ENCODE measurements at places on chromosomes 4 and X. TPM values are rescaled to one million over a fixed set of nuclear protein-coding genes. Genes with fewer than 3 reads are reported as not detected.

HSD17B13 gene
- 0.08 TPM for total RNA-seq

DNA sequence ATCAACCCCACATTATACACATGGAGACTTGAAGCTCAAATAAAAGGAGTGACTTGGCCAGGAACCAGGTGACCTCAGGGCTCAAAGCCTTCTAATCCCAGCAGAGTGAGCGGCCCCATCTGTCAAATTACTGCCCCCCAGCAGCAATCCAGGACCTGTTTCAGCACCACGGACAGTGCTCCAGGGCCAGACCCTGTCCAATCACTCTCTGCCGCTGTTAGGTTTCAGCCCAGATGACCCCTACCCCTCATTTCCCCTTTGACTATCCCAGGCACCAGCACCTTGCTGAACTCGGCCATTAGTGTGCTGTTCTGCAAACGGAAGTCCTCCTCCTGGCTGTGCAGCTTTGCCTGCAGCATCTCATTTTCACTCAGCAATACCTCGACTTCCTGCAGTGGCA lies 5.1 kb downstream of the GRIPAP1 start:
- H3K4me3 ChIP-seq, result no peak overlapping the region
- no peaks in the 10 kb centered on the region for H3K27me3 ChIP-seq
- no peak overlapping the region for H3K27ac ChIP-seq
- H3K36me3 ChIP-seq, result peaks cover 23% of the 10 kb centered on the region
- no peak for DNase-seq

DNA sequence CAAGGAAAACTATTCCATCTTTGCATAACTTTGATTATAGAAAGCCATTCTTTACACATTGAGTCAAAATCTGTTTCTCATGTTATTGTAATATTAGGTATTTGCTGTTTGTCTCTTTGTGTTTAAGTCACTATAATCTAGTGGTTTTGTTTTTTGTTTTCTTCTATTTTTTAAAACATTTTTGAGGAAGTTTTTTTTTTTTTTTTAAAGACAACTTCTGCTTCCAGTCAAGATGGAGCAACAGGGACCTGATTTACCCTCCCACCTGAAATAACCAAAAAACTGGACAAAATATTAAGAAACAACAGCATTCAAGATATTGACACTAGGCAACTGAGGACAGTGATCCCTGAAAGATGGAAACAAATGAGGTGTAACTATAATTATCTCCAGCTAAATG lies 18.4 kb upstream of the NSUN7 start:
- H3K36me3 ChIP-seq, result no peaks in the 10 kb centered on the region
- H3K4me3 ChIP-seq, result no peak overlapping the region
- DNase-seq, result no peak
- peak overlapping the region; percentile 50 for H3K27ac ChIP-seq
- peaks cover 9% of the 10 kb centered on the region for H3K4me1 ChIP-seq

DNA sequence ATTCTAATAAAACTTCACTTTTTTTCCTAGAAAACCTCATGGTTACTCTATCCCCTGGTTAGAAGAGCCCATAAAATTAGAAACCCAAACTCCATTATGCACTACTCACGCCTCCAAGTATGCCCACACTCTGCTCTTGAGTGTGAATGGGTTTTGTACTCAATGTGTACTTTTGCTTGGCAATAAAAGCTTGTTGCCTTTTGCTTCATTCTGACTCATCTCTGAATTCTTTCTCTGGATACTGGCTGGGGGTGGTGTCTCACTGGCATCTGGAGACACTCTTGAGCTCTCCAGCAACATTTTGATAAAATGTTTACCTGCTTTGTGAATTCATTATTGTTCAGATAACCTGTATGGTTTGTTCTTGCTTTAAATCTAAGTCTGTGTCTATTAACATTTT lies 963.3 kb downstream of the TRAM1L1 start:
- no peak overlapping the region for H3K4me3 ChIP-seq
- H3K36me3 ChIP-seq, result no peaks in the 10 kb centered on the region
- H3K4me1 ChIP-seq, result no peaks in the 10 kb centered on the region
- no peak for DNase-seq
- no peak overlapping the region for H3K27ac ChIP-seq

DNA sequence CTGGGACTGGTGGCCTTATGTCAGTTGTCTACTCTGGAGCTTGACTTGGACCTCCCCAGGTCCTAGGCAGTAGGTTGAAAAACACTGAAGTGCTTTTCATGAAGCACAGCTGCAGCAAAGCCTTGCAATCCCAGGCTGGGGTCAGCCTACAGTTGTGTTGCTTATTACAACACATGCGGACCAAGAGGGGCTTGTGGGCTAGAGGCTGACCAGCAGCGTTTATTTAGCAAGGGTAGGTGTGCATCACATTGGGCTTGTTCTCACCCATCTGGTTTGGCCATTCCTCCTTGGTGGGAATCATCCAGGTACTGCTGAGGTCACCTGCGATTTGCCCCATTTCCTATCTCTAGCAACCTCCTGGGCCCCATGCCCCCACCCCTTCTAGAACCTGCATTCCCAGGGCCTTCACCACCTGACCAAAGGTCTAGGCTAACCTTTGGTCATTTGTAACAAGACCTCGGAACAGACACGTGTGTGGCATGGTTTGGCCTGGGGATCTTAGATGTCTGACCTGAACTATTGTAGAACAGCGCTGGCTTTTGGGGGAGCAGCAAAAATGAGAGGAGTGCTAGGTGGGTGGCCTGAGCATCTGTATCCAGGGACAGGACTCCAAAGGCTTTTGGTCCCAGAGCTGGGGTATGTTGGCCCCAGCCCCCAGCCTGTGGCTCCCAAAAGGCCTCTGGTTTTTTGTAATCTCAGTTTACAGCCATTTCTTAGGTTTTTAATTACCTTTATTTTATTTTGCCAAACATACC lies 3.0 kb downstream of the RPL10 start:
- no peak for DNase-seq
- H3K27ac ChIP-seq, result no peak overlapping the region
- no peak overlapping the region for H3K4me3 ChIP-seq
- H3K4me1 ChIP-seq, result peaks cover 22% of the 10 kb centered on the region
- peaks cover 25% of the 10 kb centered on the region for H3K36me3 ChIP-seq

DNA sequence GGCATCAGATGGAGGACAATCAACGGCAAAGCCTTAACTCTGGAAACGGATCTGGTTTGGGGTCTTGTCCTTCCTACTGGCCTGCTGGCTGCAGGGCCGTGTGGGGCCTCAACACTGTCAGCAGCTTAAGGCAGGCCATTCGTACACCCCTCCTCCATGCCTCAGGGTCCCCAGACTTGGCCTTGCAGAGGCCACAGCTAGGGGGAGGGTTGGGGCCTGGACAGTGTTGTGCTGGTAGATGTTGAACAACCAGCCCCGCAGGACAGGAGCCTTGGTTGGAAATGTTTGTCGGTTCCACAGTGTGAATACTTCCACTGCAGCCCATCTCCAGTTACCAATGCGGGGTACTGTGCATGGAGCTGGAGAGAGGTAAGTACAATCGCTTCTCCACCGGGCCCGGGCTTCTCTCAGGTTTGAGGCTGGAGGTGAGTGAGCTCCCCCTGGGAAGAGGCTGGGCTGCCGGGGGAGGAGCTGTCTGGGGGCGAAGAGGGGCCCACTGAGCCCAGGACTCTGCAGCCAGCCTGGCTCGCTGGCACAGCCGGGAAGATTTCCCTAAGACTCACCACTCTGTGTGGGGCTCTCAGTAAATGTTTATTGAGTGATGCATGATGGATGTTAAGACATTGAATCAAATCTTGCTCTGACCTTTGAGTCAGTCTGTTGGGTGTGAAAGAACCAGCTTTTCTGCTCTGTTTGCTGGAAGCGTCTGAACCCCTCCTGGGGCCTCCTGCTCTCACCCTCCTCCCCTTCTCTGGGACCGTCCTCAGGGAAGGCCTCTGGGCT lies 19.7 kb upstream of the GPR78 start:
- H3K4me1 ChIP-seq, result no peaks in the 10 kb centered on the region
- no peak overlapping the region for H3K27ac ChIP-seq
- DNase-seq, result no peak
- H3K36me3 ChIP-seq, result no peaks in the 10 kb centered on the region
- no peak overlapping the region for H3K4me3 ChIP-seq

GRCh38 chr4:163143532-163143931 lies 23.2 kb downstream of the NAF1 start:
- no peak for DNase-seq
- H3K4me3 ChIP-seq, result no peak overlapping the region
- H3K36me3 ChIP-seq, result peaks cover 20% of the 10 kb centered on the region
- no peaks in the 10 kb centered on the region for H3K27me3 ChIP-seq

MUC7 gene
- total RNA-seq, result not detected

DNA sequence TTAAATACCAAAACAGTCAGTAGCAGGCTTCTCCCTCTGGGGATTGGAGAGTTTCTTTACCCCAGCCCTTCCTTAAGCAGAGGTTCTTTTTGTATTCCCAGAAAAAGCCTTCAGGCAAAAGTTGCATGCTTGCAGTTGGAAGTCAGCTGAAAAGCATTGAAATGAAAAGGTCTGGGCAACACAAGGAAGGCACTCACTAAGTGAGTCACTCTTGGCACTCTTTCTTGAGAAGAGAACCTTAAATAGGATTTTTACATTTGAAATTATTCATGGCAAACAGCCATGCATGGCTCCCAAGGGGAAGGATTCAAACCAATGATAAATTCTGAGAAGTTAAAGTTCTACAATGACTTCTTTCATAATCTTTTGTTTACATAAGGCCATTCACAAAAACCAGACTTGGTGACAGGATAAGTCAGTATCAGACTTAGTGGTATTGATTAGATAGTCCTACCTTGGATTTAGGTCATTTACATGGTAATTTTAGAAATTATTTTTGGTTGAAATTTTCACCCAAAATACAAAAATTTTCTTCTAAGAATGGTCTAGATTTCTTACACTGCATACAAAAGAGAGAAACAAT lies 2068.9 kb downstream of the PCDH7 start:
- H3K4me3 ChIP-seq, result no peak overlapping the region
- H3K27me3 ChIP-seq, result no peaks in the 10 kb centered on the region
- no peak overlapping the region for H3K27ac ChIP-seq
- H3K4me1 ChIP-seq, result no peaks in the 10 kb centered on the region

- peaks cover 12% of the 10 kb centered on the region for H3K36me3 ChIP-seq
- no peak overlapping the region for H3K4me3 ChIP-seq
- no peak overlapping the region for H3K27ac ChIP-seq
- H3K4me1 ChIP-seq, result peaks cover 12% of the 10 kb centered on the region
- H3K27me3 ChIP-seq, result no peaks in the 10 kb centered on the region
These were observed 5.5 kb downstream of the SEPSECS start for GRCh38 chr4:25154594-25155265.

TCEAL9 gene
- total RNA-seq, result 23.7 TPM

- peak within 1 kb of the TSS; percentile 79 for H3K27ac ChIP-seq
- peak; percentile 67 for DNase-seq
- no peaks in the 10 kb centered on the region for H3K36me3 ChIP-seq
- no peaks in the 10 kb centered on the region for H3K27me3 ChIP-seq
These were observed at the start of gene FGF2 for GRCh38 chr4:122826553-122827257. TSS of gene FGF2 (plus strand) at chr4:122826831. CDS start at chr4:122827175, 344 bp downstream.

DNA sequence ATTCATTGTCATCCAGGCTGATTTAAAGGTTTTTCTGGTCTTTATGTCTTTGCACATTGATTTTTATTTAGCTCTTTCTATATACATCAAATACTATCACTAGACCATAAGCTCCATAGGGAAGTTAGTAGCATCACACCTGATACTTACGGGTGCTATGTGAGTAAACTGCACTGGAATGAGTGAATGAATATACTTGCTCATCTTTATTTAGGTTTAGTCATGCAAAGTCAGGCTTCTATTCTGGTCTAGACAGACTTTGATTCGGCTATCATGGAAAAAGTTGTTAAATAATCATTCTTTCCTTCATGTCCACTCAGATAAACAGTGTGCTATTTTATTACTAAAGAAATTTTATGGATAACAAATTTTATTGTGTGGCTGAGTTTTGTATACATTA lies 457.8 kb upstream of the PCDH7 start:
- H3K4me3 ChIP-seq, result no peak overlapping the region
- DNase-seq, result no peak
- no peaks in the 10 kb centered on the region for H3K36me3 ChIP-seq
- no peaks in the 10 kb centered on the region for H3K27me3 ChIP-seq

DNA sequence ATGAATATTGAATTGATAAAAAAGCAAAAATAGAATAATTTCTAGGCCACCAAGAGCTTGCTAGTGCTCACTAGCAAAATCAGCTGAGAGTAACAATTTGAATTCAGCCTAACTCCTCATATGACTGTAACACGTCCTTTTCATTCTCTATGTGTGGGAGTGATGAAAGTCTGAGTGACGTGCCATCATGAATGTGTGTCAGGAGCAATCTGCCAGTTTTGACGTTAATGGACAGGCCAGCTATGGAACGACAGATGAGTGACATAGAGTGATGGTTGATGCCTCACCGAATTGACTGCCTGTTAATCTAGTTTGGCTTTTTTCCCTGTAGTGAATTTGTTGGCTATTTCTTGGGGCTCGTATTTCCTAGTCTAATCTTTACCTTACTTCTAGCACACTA lies 200.7 kb downstream of the TLL1 start:
- no peak overlapping the region for H3K27ac ChIP-seq
- H3K4me1 ChIP-seq, result no peaks in the 10 kb centered on the region
- H3K4me3 ChIP-seq, result no peak overlapping the region
- no peaks in the 10 kb centered on the region for H3K27me3 ChIP-seq

PNMA5 gene
- total RNA-seq, result not detected

DNA sequence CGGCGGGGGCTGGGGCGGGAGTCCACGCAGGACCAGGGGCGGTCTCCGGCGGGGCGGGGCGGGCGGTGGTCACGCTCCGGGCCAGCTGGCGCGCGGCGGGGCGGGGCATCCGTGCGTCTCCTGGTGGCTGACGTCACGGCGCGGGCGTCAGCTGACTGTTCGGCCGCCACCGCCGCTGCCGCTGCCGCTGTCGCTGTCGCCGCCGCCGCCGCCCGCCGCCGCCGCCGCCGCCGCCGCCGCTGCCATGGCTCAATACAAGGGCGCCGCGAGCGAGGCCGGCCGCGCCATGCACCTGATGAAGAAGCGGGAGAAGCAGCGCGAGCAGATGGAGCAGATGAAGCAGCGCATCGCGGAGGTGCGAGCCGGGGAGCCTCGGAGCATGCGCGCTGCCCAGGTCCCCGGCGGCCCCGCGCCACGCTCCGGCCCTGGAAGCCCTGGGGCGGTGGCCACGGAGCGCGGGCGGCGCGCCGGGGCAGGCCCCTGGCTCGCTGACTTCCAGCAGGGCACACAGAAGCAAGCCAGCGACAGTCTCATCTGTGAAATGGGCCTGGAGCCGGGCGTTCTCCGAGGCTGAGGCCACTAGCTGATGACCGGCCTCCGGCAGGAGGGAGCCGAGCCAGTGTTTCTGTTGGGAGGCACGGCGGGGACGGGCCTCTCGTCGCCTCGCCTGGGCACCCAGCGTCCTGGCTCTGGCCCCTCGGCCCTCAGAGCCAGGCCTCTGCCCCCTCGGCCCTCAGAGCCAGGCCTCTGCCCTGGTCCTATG lies at the start of gene FAM50A:
Gene FAM50A (plus strand): TSS at position 150 of the 763 bp plus-strand sequence. CDS start 95 bp downstream, at position 245.
- peak within 1 kb of the TSS; percentile 75 for H3K4me3 ChIP-seq
- peak within 1 kb of the TSS; percentile 86 for H3K27ac ChIP-seq
- H3K27me3 ChIP-seq, result no peaks in the 10 kb centered on the region
- peaks cover 23% of the 10 kb centered on the region for H3K4me1 ChIP-seq

- peaks cover 20% of the 10 kb centered on the region for H3K4me1 ChIP-seq
- peak; percentile 75 for DNase-seq
- peak within 1 kb of the TSS; percentile 90 for H3K4me3 ChIP-seq
- no peaks in the 10 kb centered on the region for H3K36me3 ChIP-seq
- no peaks in the 10 kb centered on the region for H3K27me3 ChIP-seq
- peak within 1 kb of the TSS; percentile 99 for H3K27ac ChIP-seq
These were observed at the start of gene CTSO for GRCh38 chr4:155953151-155954117. TSS of gene CTSO (minus strand) at chr4:155953866. CDS start at chr4:155953847, 19 bp downstream.

Data from left ventricle myocardium inferior (tissue), 1 donor.